ENCODE measurements at places on chromosomes 3 and 15.

DNA sequence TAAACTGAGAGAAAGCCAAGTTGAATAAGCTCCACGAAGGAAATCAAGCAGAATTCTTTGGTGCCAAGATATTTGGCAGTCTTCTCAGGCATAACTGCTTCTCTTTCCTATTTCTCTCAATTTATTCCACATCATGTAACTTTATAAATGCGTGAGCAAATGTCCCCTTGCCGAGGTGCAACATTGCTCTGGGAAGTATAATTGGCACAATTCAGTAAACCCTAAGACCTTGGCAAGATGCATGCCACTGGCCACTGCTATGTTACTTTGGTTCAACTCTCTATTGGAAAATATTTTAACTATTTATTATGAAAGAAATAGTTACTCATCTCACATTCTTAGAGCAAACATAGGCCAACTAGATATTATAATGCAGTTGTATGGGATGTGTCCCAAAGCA lies 170.2 kb downstream of the SUCNR1 start:
- DNase-seq: no peak

DNA sequence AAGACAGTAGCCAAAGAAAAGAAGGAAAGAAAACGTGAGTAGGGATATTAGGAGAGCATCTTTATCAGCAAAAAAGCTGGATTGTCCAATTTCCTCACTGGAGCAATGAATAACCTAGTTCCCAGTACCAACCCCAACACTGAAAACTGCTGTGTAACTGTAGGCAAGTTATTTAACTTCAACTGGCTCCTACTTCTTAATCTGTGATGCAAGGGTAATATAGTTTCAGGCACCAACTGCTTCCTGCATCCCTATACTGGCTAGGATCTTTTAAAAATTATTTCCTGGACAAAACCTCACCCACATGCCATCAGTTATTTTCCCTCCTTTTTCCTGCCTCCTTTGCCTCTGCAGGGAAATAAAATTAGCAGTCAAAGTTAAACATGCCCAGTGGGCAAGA lies 59.6 kb downstream of the ZBTB20 start:
- DNase-seq: no peak

GRCh38 chr3:170002879-170003278 lies 34.9 kb upstream of the GPR160 start:
- DNase-seq: no peak

GRCh38 chr3:21694506-21694905 lies 56.5 kb downstream of the ZNF385D start:
- no peak for DNase-seq

- DNase-seq: no peak
Measured at GRCh38 chr15:70240820-70241430, 143.2 kb upstream of the TLE3 start.

DNA sequence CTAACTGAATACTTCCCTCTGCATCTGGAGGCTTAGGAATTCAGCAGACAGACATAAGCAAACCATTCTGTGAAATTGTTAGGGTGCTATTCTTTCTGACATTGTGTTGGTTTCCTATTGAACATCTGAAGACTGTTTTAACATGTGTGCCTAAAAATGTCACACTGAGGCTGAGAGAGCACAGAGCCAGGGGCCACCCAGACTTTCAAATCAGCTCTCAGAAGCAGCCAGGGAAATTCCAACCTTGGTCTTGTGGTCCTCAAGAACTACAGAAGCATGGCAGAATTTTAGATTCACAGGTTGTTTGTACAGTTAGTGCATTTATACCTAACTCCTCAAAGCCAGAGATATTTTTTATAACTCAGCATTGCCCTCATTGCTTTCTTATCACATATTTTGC lies 929.2 kb upstream of the CFAP20DC start:
- DNase-seq: peak; percentile 21

DNA sequence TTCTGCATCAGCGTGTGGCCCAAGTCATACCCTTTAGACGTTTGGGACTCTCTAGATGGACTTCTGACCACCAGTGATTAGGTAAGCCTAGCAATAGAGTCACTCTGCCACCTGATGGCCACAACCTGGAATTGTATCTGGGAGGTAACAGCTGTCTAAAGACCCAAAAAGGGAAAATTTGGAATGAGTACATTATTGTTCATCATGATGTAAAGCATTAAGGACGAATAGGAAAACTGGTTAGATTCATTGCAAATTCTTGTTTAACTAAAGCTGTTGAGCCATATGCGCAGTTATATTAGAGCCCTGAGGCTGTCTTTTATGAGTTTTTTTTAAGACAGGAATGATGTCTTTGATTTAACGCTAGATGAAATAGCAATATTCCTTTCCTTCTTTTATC lies 63.6 kb downstream of the FAM81A start:
- peak; percentile 10 for DNase-seq

Data from activated CD4-positive, alpha-beta T cell treated with anti-CD3 and anti-CD28 coated beads, Interleukin-2, amount 50 U/mL, for 48 hours (primary cell).